Left renal cortex interstitium (tissue), 4 donors: ENCODE measurements at places on chromosomes 11 and 22. TPM values are rescaled to one million over a fixed set of nuclear protein-coding genes. Genes with fewer than 3 reads are reported as not detected.

- no peak for DNase-seq
These were observed 22.0 kb upstream of the GRAMD1B start for GRCh38 chr11:123407996-123408597.

The SMTNL1 gene
- polyA plus RNA-seq: 0.14 TPM

The RFPL3 gene
- not detected for polyA plus RNA-seq

DNA sequence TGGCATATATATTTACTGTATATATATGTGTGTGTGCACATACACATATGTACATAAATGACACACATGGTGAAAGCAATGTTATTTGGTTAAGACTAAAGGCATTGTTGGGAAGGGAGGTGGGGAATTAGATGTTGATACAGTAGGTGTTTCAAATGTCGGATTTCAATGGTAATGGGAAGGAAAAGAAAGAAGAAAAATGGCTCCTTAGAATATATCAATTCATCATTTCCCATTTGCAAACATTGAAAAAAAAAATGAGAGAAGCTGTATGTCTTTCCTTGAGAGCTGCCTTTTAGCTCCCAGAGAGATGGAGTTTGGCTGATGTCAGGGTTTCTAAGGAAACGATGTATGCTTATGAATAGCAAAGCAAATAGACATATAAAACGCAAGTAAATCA, 33.4 kb upstream of the ATXN10 start:
- DNase-seq: no peak

- DNase-seq: no peak
These were observed 74.3 kb downstream of the MYEOV start for GRCh38 chr11:69368119-69368880.

The FJX1 gene
- polyA plus RNA-seq: 18.2 TPM

GRCh38 chr11:5369789-5370188, 13.8 kb upstream of the OR51M1 start:
- no peak for DNase-seq

The NCF4 gene
- 2.1 TPM for polyA plus RNA-seq

- DNase-seq: no peak
These were observed 547.4 kb downstream of the NTM start for GRCh38 chr11:131917634-131918384.

DNA sequence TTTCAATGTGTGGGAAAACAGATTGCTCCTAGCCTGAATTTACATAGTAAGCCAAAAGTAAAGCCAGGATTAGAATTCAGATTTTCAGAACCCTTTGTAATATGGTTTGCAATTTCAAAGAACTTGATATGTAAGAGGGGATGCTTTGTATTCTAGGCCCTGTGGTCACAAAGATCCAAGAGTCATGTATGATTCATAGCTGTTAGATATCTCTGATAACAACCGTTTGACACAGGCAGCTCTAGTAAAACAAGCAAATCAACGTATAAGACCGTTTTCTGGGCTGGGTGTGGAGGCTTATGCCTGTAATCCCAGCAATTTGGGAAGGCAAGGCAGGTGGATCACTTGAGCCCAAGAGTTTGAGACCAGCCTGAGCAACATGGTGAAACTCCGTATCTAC, 79.6 kb downstream of the EMSY start:
- no peak for DNase-seq

GRCh38 chr11:113840932-113841664, 34.3 kb downstream of the USP28 start:
- no peak for DNase-seq

DNA sequence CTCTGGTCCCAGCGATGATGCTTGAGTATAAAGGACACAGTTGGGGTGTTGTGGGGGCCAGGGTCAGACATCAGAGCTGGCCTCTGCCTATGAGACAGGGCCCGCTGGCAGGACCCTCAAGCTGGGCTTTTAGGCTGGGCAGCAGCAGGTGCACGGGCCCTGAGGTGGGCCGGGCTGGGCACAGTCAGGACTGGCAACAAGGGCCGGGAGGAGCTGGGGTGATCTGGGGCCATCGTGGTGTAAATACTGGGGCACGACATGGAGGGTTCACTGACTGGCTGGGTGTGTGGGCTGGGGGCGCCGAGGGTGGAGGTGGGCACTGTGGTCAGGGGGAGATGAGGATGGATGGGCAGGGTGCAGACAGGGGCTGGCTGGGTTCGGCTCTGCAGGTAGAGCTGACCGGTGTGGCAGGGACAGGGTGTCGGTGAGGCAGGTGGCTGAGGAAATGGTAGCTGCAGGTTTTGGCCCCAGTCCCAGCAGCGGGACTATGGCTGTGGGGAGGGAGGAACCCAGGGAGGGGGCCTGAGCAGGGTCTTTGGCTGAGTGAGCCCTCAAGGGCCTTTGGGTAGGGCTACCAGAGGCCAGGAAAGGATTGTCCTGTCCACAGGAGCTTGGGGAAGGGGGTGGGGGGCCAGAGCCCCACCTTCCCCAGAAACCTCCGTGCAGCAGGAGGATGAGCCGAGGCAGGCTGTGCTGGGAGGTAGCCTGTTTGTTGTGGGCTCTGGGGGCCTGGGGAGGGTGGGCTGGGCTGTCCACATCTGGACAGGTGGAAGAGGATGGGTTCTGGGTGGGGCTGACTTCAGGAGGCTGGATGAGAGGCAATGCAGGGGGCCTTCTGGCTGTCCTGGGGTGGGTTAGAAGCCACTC, 81.4 kb downstream of the KCNQ1 start:
- no peak for DNase-seq

GRCh38 chr11:132289590-132290256, 919.3 kb downstream of the NTM start:
- DNase-seq: no peak

GRCh38 chr11:116271479-116271878, 501.3 kb downstream of the BUD13 start:
- DNase-seq: no peak

GRCh38 chr11:117068303-117068860, 29.8 kb downstream of the SIK3 start:
- DNase-seq: no peak

The SLC22A9 gene
- not detected for polyA plus RNA-seq

The ART5 gene
- 7.1 TPM for polyA plus RNA-seq

The TMPRSS4 gene
- polyA plus RNA-seq: 25.8 TPM

- no peak for DNase-seq
These were observed 9.3 kb upstream of the MIAT start for GRCh38 chr22:26648011-26648497.

DNA sequence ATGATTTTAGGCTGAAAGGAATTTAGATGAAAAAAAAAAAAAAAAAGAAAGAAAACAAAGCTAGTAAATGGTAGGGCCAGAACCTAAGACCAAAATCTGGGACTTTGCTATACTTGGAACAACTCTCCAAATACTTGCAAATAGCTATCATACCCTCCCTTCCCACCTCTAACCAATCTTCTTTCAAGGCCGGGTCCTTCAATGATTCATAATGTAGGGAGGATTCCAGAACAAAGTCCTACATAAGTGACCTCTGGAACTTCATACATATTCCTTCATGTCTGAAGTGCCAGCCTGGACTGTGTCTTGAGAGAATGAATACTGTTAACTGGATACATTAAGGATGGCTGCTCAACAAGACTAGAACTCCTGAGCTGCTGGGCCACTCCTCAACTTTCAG, 9.9 kb downstream of the STK33 start:
- DNase-seq: no peak

The SCN2B gene
- 5.1 TPM for polyA plus RNA-seq

DNA sequence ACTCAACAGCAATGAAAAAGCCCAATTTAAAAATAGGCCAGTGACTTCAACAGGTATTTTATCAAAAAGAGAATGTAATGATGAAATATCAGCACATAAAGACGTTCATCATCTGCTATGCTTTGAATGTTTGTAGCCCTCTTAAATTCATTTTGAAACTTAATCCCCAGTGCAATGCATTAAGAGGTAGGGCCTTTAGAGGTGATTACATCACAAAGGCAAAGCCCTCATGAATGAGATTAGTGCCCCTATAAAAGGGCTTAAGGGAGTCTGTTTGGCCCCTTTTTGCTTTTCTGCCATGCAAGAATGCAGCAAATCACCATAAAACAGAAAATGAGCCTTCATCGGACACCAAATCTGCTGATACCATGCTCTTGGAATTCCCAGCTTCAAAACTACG, 637.0 kb downstream of the DLG2 start:
- no peak for DNase-seq

DNA sequence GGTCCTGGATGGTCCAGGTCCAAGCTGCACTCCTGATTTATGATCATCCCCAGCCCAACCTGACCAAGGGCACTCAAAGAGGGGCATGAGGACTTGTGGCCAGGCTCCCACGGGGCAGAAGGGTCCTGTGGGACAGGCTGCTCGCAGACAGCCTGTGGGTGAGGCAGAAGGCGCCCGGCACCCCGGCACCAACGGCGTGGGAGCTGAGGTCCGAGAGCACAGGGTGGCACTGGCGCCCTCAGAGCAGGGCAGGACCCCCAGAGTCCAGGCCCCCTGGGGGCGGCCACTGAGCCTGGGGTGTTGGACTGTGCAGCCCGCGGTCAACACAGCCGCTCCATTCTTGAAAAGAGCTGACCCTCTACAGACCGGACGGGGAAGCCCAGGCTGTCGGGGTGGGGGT, 3.3 kb downstream of the IL17REL start:
- DNase-seq: no peak

- DNase-seq: no peak
These were observed 37.1 kb upstream of the ANO1 start for GRCh38 chr11:70040869-70041501.

The CEND1 gene
- 0.91 TPM for polyA plus RNA-seq

- DNase-seq: no peak
These were observed 71.8 kb upstream of the ADORA2A start for GRCh38 chr22:24355574-24355973.

DNA sequence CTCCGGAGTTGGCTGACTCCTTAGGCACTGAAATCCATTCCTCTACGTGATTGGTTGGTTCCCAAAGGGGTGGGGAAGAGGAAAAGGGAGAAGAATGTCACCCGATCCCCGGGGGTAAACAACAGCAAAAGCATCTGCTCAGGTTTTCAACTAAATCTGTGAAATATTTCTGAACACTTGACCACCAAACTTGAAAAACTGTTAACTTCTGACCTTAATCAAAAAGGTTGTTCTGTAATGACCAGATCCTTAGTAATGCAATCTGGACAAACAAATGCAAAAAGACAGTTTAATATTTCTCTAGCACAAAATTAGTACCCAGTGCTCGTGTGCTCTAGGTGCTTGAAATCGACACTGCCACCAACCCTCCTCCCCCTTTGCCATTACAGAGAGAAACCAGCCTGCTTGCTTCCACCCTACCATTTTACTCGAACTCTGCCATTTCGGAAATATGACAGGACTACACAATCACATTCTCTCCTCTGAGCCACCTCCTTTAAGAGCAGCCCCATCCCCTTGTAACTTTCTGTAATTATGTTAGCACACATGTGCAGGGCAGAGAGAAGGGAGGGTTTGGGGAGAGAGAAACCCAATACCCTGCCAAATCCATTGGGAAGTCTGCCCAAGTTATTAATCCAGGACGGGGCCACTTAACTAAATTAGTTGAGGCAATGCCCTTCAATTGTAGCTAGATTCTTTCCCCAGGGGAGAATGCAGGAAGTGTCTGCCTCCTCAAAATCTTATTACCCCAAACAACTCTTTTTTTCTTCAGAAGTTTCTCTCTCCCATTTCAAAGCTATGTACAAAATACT, 113.8 kb downstream of the RBFOX2 start:
- peak; percentile 72 for DNase-seq

DNA sequence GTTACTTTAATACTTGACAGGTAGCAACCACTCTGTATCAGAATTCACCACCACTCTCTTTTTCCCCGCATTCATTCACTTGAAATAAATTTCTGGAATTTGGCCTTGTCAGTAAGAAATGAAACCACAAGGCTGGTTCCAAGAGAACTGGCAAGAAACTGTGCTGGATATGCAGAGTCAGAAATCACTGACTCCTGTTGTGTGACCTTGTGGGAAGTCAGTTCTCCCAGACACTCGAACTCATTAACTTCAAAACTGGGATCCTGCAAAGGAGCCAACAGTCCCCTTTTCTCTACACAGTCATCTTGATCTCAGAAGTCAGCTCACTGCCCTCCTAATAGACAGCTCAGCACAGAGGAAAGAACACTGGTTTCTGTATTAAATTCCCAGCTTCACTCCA, 142.7 kb downstream of the LRRC4C start:
- DNase-seq: no peak

The ZNF215 gene
- polyA plus RNA-seq: 2.2 TPM

- DNase-seq: no peak
These were observed 1.0 kb downstream of the TSSK2 start for GRCh38 chr22:19132153-19132552.

DNA sequence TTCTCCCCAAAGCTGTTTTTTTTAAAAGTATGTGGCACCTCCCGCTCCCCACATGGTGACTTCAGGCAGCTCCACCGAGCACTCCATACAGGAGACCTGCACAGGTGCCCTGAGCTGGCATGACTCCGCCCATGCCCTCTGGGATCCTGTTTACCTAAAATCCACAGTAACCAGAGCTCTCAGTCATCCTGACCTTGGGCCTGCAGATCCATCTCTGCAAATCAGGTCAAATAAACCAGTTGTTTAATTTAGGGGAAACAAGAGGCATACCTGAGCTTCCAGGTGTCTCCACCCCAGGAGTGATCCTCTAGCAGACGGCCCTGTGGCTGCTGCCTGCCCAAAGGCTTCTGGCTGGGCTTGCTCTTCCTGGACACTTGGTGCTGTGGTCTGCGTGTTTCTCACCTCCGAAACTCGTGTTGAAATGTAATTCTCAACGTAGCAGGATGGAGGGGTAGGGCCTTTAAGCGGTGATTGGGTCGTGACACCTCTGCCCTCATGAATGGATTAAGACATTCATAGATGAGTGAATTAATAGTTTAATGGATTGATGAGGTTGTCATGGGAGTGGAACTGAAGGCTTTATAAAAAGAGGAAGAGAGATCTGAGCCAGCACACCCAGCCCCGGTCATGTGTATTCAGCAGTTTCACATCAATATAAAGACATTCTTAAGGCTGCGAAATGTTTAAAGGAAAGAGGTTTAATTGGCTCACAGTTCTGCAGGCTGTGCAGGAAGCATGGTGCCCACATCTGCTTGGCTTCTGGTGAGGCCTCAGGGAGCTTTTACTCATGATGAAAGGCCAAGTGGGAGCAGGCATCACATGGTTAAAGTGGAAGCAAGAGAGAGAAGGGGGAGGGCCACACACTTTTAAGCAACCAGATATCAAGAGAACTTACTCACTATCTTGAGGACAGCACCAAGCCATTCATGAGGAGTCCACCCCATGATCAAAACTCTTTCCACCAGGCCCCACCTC, 34.1 kb downstream of the LINC01488 start:
- no peak for DNase-seq

The OR4A16 gene
- polyA plus RNA-seq: not detected

The ANKK1 gene
- polyA plus RNA-seq: 0.78 TPM

DNA sequence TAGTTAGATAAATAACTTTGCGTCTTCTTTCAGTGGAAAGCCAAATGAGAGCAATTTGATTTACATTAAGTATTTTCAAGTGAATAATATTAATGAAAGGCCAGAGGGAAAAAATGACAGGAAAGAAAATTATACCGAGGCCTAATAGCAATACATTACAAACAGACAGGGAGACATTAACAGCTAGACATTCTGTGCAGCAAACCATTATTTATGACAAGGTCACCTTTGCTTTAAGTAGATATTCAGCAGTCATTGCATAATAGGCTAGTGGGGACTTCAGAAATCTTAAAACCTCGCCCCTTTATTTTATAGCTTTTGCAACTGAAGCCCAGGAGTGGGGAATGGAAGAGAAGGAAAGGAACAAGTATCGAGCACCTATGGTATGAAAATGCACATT, 321.6 kb downstream of the GRM5 start:
- DNase-seq: no peak

The SLC22A25 gene
- not detected for polyA plus RNA-seq

- no peak for DNase-seq
These were observed 56.0 kb downstream of the LRRC4C start for GRCh38 chr11:41403458-41403857.
